ENCODE measurements at places on chromosomes 5 and 9. TPM values are rescaled to one million over a fixed set of nuclear protein-coding genes. Genes with fewer than 3 reads are reported as not detected.

GRCh38 chr5:159552751-159553150, 222.5 kb upstream of the IL12B start:
- no peak for DNase-seq

DNA sequence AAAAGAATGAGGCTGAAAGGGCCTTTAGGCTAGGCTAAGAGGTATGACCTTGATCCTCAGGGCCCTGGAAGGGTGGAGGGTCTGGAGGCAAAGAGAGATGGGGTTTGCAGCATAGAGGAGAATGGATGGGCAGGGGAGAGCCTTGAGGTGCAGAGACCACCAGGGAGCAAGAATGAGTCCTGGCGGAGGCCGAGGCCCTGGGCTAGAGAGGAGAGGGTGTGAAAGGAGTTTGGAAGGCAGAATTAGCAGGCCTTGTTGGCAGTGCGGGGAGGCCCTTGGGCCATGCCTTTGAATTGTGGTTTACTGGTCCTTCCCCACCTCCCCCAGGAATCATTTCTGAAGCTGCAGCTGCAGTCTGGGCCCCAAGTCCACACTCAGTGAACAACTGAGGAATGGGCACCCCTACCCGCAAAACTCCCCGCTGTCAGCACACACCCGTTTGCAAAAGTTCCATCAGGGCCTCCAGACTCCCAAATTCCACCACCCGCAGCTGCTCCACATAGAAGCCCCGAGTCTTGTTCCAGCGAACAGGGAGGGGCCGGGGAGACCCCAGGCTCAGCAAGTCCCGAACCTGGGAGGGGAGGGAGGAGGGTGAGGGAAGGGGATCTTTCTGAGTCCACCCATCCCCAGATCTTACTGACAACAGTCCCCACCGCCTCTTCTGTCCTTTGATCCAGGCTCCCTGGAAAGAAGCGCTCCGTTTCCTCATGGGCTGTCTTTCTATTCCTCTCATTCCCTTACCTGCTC, 2.1 kb downstream of the KIF12 start:
- DNase-seq = peak; percentile 69

DNA sequence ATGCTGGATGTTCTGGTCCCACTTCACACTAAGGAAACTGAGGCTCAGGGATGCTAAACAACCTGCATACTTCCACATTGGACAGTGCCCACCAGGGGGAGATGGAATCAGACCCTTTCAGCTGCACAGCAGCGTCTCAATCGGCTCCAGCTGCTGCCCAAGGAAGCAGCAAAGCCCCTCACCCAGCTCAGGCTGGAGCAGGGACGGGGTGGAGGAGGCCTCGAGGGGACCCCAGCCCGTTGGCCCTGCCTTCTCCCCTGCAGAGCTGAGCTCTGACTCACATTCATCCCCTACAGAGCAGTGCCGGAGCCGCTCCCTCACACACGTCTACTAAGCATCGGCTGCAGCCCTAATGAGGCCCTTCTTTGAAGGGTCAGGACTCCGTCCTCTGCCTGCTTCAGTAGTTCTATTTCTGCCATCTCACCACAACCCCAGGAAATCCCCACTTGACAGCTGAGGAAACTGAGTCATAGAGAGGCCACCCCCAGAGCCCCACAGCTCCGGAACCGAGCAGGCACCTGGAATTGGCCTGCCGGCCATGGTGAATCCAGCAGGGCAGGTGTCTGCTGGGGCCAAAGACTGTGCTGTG, 21.5 kb upstream of the SUSD3 start:
- DNase-seq = no peak

GRCh38 chr9:98967257-98967656, 23.6 kb downstream of the COL15A1 start:
- no peak for DNase-seq

DNA sequence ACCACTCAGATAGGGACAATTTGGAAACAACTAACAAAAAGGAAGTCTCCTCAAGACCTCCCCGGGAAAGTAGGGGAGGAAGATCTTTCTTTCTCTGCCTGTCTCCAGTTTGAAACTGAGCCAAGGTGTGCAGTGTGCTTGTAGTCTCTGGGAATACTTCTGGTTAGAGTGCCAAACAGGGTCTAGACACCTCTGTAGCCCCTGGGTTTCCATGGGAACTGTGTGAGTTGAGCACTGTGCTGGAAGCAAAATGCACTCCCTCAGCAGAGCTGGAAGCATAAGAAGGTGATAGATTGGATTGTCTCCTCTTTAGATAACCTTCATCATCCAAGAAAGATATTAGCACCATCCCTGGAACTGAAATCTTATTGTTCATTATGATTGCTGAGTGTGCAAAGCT, 129.2 kb upstream of the TNPO1 start:
- DNase-seq = no peak

DNA sequence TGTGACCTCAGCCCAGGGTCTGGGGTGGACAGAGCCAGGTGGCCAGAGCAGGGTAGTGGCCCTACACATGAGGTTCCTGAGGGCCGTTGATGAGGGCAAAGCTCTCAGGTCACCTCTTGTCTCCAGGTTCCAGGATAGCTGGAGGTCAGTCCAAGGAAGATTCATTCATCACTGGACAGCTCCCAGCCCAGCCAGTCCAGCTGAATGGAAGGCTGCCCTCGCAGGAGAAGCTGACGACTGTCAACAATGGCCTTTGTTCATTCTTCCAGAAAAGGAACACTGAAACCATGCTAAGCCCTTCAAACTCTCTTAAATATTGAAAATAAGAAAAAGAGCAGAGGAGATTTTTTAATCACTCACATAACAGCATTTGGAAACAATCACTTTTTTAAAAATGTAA, 169.7 kb upstream of the TBCA start:
- DNase-seq = no peak

- DNase-seq = no peak
These were observed 212.0 kb downstream of the DEPDC1B start for GRCh38 chr5:60487885-60488442.

DNA sequence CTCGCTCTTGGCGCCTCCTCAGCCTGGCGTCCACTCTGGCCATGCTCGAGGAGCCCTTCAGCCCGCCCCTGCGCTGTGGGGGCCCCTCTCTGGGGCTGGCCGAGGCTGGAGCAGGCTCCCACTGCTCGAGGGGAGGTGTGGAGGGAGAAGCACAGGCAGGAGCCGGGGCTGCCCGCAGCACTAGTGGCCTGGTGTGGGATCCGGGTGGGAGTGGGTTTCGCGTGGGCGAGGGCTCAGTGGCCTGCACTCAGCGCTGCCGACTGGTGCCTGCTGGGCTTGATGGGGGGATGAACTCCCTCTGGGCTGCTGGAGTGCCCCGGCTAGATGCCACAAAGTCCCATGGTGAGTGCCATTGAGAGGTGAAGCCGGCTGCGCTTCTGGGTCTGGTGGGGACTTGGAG, 4.4 kb upstream of the HSPA4 start:
- no peak for DNase-seq

GRCh38 chr5:136057401-136058038, 28.7 kb downstream of the TGFBI start:
- no peak for DNase-seq

DNA sequence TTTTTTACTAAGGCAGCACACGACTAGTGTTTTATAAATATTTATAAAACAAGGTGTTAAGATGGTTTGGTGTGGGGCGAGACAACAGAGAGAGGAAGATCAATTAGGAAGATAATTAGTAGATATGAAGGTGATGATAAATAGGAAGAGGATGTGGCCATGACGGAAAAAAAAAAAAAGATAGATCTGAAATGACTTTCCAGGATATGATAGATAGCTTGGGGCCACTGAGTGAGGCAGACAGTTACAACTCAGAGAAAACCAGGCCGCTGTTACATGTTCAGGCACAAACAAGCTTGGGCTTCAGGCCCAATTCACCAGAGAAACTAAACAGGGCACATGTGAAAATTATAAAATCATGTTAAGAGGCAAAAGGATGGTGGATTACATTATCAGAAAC, 43.2 kb downstream of the KIAA0825 start:
- no peak for DNase-seq

- DNase-seq = no peak
These were observed 373.6 kb upstream of the SGCD start for GRCh38 chr5:155953335-155953734.

- DNase-seq = no peak
These were observed 31.0 kb upstream of the F2R start for GRCh38 chr5:76684756-76685519.

GRCh38 chr9:112569186-112569585, 82.6 kb downstream of the KIAA1958 start:
- DNase-seq = no peak

DNA sequence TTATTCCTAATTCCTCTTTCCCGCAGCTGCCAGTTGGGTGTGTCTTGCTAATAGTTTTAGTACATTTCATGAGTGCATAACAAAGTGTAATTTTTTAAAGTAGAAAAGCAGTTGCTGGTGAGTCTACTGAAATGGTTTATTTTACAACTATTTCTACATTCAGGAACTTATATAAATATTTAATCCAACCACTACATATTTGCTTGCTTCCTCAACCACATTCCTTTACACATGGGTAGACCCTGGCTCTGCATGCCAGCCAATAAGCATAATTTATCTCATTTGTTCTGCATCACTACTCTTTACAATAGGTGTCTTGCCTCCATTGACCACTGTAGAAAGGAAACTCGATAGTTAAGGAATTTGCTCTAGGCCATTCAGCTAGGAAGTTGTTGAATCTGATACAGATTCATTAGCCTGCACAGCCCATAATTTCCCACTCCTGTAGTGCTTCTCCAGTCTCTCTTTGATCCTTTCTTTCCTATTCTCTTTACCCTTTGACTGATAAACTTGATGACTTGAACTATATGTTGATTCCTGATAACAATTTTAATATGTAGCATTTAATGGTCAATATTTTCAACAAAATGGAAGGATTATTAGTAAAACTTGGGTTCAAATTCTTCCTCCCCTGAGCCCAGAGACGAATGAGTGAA, 342.5 kb upstream of the ACTBL2 start:
- no peak for DNase-seq

Gene NRG2
- 0.51 TPM for total RNA-seq

Gene CLIC3
- total RNA-seq = 1.9 TPM

Gene ZNF879
- total RNA-seq = 3.2 TPM
